Bone marrow (tissue), 2 donors: ENCODE measurements at places on chromosomes 1 and 21.

GRCh38 chr1:74526708-74527107, 14.3 kb upstream of the LRRC53 start:
- DNase-seq: no peak

- peak; percentile 43 for DNase-seq
These were observed 953 bp upstream of the NDUFS2 start for GRCh38 chr1:161200992-161201835.

GRCh38 chr1:31795096-31795675, 20.6 kb downstream of the SPOCD1 start:
- DNase-seq: no peak

DNA sequence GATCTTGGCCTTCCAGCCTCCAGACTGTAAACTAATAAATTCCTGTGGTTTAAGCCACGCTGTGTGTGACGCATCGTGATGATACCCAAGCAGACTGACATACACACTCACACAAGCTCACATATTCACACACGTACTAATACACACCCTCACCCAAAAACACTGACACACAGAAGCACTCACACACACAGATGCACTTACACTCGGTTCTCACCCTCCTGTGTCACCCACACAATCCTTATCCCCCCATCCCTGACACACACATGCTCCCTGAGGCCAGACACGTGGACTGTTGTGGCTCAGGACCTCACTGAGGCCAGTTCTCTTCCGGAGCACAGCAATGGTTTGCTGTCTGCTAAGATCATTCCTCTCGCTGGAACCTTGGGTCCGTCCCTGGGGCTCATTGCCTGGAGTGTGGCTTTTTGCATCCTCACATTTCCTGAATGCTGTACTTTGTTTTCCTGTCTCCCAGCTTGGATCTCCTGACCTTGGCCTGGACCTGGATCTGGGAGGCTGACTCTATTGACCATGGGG, 76.9 kb upstream of the LYST start:
- DNase-seq: no peak

- no peak for DNase-seq
These were observed 7.2 kb downstream of the CD34 start for GRCh38 chr1:207903767-207904166.

- no peak for DNase-seq
These were observed 895 bp upstream of the PDZK1 start for GRCh38 chr1:145708063-145708462.

DNA sequence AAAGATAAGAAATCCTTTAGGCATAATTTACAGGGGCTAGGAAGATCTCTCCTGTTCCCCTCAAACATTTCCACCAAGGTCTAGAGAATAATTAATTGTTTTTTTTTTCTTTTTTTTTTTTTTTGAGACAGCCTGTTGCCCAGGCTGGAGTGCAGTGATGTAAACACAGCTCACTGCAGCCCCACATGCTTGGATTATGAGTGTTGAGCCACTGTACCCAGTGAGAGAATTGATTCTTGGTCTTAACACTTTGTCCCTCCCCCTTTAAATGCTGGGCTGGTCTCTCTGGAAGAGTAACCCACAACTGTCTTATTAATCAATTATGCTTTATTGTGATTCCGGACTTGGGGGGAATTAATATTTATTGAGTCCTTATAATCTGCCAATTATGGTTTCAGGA, 33.4 kb downstream of the ATF3 start:
- DNase-seq: no peak

DNA sequence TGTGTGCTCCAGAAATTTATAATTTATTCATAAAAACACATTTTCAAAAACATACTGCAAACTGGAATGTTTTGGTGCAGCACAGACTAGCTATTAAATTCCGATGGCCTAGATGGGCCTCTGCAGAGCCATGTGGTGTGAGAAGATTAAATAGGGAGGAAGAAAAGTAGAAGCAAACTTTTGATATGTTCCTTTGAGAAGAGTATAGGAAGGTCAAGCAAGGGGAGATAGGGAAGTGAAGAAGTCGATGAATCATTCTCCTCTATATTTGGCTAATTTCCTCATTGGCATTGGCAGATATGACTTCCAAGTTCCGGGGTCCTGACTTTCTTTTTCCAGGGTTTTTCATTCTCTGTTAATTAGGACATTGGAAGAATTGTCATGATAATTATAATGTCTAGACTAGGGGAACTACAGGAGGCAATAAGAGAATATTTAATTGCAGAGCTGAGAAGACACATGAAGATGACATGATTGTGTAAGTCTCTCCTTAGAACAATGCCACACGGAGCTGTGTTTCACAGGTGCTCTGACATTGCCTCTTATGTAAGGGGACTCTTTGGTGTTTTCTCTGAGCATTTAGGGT, 19.3 kb upstream of the ZNF326 start:
- no peak for DNase-seq

DNA sequence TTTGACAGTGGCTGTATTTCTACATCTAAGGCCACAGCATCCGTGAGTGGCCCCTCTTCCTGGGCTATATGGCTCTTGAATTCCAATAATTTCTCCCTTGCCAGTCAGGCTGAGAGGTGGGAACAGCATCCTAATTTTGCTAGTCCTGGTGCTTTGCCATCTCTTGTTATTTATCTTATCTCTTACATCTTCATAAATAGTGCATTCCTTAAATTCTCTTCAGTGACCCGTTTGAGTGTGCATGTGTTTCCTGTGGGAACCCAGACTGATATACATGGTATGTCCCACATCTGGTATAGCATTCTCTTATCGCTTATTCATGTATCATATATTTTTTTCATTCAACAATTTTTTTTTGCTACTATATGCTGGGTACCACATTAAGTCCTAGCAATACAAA, 9.9 kb downstream of the S100A11 start:
- no peak for DNase-seq

GRCh38 chr1:64325856-64326255, 122.4 kb downstream of the UBE2U start:
- DNase-seq: no peak

DNA sequence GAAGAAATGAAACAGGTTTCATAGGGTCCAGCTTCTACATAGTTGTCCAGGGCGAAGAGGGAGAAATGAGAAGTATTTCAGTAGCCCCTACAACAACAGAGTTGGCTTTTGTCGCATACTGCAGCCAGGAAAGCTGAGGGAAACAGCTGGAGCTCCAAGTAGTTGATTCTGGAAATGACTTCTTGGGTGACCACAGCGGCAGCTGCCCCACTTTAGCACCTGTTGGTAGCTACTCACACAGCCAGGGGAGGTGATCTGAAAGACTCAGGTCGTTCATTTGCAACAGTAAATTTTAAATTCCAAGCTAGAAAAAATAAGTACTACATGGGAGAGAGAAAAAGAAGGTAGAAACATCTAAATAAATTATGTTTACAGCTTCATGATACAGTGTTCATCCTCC, 2.3 kb downstream of the TTC13 start:
- DNase-seq: no peak

DNA sequence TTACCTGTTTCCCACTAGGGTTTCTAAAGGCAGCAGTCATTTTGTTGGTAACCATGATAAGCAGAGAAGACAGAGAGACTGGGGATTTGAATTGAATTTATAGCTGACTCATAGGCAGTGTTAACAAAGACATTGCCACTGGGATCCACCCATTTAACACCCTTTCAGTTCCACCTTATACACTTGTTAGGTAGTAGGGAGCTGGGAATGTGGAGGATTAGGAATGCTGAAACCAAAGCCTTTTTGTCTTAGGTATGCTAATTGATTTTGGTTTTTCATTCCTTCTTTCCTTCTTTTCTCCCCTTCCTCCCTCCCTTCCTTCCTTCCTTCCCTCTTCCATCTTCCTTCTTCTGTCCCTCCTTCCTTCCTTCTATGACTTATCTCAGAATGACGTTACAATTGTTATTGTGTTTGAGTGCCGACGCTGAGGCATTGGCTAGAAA, 7.5 kb upstream of the EVI5 start:
- no peak for DNase-seq

DNA sequence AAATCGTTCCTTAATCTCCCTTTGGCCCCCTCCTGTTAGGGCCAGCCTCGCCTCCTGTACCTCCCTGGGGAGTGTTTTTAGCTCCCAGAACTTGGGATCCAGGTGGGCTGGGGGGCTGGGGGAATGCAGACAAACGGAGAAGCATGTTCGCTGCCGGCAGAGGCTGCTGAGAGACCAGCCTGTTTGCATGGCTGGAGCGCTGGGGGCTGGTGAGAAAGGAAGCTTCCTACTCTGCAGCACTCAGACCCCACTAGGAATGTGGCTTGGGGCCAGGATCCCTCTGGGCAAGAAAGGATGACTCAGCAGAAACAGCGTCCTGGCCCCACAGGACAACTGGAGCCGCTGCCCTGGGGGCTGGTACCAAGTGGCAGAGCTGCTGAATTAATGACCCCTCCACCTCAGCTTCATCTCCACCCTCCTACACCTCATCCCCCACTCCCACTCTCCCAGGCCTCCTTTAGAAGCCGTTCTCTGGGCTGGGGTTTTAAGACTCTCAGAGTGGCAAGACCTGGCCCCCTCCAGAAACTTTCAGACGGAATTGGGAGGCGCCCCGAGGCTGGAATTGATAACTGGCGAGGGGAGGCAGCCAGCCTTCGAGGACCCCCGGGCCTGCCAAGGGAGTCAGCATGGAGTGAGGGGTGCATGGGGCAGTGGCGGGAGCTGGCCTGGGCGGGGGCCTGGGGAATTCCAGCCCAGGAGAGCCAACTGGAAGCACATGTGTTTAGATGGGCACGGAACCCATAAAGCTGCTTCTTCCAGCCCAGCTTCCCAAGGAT, 28.5 kb upstream of the EPS8L3 start:
- no peak for DNase-seq

- DNase-seq: no peak
These were observed 43.0 kb upstream of the C1orf174 start for GRCh38 chr1:3943123-3943431.

GRCh38 chr1:232551386-232551785, 78.5 kb downstream of the SIPA1L2 start:
- DNase-seq: no peak

- no peak for DNase-seq
These were observed 39.9 kb downstream of the ATP1A1 start for GRCh38 chr1:116412898-116413297.

DNA sequence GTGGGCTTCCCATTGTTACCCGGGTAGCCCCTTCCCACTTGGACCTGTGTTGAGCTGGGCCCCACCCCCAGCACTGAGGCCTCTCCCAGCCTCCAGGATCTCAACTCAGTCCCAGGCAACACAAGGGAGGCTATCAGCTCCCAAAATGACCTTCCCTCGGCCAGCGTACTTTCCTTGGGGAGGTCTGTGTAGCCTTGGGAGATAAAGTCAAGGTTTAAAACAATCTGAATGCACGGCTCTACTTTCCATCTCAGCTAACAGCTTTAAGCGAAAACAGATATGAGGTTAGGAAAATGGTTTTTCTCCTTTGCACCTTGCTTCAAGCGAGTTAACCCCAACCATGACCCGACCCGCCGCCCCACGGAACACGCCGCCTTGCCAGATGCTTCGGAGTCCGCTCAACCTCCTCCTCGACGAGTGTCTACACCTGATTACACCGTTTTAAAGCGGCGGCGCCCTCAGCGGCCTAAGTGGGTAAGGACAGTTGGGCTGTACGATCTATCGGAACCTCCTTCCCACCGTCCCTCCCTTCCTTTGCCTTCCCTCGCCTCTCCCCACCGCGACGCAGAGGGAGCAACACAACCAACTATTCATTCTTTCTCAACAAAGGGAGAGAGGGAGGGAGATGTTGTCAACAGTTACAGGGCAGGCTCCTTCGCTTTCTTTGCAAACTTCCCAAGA, 1.1 kb downstream of the BCAR3 start:
- peak; percentile 20 for DNase-seq

DNA sequence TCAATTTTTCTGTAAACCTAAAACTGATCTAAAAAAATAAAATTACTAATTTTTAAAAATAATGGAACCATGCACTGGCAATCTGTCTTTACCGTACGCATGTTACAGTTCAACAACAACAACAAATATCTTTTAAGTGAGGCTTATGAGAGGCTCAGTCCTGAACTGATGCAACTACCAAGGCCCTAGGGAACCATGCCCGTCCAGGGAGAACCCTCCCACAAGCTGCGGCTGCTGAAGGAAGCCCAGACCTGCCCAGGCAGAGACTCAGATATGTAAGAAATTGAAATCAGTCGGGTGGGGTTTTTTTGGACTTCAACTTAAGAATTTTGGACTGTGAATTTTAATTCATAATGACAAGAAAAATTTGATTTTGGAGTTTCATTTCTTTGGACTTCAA, 91.1 kb downstream of the NPHP4 start:
- no peak for DNase-seq

- DNase-seq: no peak
These were observed 12.1 kb upstream of the CDK11B start for GRCh38 chr1:1670866-1671265.

DNA sequence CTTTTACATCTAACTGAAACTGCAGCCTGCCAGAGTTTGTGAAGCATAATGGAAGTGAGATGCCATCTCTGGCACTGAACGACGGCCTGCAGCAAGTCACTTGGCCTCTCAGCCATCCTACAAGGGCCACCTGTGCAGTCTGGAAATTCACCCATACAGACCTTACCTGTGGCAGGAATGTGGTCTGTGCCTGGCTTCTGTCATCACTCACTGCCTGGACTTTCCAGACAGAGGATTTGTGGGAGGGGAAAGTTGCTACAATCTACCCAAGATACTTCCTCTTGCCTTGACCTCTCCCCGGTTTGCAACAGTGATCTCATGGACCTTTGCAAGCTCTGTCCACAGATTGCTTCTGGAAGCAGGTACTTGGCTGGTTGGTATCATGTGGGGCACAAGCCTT, 58.4 kb upstream of the ATP1B1 start:
- DNase-seq: no peak

DNA sequence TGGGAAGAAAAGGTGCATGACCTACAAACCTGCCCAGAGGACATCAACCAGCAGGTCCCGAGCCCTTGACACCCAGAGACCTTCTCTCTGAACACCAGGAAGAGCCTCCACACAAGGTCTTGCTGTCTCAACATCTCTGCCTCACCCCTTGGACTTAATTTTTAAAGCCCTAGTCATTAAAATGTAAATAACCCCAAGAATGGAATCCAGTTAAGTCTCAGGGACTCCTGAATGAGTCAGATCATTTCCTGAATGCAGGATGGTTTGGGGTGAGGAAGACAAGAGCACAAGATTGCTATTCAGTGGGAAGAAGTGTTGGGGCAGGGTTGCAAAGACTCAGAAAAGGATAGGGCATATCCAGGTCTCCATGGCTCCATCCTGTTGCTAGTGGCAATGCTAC, 17.8 kb upstream of the GRIK3 start:
- no peak for DNase-seq

DNA sequence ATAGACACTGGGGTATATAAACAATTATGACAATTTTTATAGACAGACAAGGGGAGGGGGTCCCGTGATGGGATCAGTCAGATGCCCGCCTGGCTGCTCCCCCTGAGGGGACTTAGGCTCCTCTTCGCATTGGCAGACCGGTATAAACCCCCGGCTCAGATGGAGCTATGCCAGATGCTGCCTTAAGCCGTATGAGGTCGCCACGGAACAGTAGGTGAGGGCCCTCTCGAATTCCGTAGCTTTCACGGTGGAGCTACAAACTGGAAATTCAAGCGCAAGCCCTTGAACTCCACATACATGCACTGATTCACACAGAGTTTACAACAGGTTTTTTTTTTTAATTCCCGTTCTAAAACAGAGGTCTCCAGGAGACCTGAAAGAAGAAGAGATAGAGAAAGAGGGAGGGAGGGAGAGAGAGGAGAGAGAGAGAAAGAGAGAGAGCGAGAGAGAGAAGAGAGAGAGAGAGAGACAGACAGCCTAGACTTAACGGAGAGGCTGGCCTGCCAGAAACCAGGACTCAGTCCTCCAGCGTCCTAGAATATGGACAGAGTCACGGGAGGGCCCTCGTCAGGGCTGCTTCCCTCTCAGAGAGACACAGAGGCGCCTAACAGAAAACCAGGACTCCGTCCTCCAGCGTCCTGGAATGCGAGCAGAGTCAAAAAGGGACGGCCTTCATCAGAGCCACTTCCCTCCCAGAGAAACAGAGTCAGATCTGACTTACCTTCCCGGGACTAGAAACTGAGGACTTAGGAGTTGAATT, 24.4 kb upstream of the TMEM54 start:
- no peak for DNase-seq
